Stimulated activated CD8-positive, alpha-beta memory T cell treated with anti-CD3 and anti-CD28 coated beads, Interleukin-4, amount 100 ng/mL, for 1 hour (primary cell): ENCODE measurements at places on chromosomes 7 and 10.

- DNase-seq: no peak
These were observed 329.0 kb downstream of the RNLS start for GRCh38 chr10:88254091-88254490.

- DNase-seq: no peak
These were observed 5.5 kb downstream of the CUEDC2 start for GRCh38 chr10:102426803-102427287.

GRCh38 chr10:60942788-60943315 is 1.1 kb downstream of the RHOBTB1 start:
- no peak for DNase-seq

GRCh38 chr10:101617824-101618568 is 29.9 kb downstream of the DPCD start:
- no peak for DNase-seq

DNA sequence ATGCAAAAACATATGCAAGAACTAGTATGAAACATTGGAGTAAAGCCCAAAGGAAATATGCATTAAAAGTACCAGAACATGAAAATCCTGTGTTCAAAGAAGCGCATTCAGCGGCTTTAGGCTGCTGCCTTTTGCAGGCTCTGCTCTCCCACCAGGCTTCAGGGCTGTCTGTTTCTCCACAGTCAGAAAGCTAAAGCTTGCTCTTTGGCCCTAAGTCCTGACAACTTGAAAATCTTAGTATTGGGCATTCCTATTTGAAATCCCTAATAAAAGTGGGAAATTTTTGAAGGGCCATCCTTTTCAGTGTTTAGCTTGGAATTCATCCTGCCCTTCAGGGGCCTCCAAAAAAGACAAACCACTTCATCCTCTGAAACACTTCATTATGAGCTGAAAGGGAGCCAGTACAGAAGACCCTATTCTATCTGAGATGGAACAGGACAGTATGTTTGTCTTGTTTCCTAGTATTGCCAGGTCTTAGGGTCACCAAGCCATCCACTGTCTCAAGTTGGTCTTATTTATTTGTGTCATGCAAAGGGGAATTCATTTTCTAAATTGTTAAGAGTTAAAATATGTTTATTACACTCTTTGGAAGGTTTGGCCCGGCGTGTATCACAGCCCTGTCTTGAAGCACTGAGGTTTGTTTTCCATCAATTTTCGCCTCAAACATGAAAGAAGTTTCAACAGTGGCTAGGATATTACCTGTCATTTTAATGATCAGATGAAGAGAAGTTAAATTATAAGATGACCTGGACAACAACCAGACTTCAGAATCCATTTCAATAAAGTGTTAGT is 326.3 kb upstream of the BMPER start:
- no peak for DNase-seq

- DNase-seq: no peak
These were observed 364.8 kb upstream of the IGFBP3 start for GRCh38 chr7:46285878-46286277.

GRCh38 chr7:24727154-24728120 is 29.8 kb downstream of the GSDME start:
- no peak for DNase-seq

DNA sequence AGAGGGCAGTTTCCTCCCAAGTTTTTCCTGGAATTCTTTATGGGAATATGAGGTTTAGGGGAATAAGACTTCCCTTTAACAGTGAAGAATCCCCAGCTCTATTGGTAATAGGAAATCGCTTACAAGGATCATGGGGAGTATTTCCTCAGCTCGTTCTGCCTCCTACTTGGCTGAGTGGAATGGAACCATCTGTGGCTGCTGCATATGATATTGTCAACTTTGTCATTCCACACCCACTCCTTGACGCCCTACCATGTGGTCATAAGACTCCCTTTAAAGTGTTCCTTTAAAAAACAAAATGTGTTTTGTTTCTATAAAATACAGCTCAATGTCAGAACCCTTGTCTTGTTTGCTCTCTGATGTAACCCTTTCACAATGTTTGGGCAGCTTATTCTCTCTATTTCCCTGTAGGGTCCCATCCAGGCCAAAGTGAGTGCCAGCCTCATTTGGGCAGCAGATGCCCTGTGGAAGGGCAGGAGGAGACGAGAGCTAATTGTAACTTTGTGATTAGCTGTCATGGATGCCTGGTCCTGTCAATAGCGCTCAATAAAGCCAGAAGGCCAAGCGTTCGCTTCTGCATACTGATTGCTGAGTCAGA is 33.8 kb upstream of the ATRNL1 start:
- DNase-seq: no peak

DNA sequence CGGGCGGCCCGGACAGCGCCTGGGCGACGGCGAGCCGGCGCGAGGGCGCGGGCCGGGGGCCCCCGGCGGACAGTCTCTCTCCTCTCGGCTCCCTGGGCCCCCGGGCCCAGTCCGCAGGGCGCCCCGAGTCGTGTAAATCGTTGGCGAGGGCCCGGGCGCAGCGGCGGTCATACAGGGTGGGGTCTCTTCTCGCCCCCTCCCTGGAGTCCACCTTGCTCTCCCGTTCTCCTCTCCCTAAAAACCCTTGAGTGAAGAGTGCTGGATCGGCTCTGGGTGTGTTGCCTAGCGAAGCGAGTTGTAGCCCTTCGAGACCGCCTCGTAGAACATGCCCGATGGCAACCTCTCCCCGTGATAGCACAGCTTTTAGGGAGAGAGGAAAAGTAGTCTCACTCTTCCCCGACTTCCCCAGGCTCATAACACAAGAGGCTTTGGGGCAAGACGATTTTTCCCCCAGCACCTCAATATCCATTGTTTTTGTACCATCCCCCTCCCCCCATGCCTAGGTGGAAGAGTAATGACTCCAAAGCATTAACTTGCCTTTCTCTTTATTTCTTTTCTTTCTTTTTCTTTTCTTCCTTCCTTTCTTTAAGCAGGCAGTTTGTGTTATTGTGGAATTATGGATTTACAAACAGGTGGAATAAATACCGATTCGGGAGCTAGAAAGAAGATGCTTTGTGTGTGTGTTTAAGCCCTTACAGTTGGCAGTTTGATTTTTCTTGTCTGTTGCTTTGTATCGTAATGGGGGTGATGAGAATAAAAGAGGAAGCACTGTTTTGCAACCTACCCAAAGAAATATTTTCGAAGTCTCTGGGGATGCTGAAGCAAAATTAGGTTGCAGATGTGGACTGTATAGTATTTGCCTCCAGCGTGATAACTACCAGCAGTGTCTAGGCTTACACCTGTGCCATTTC is 822 bp downstream of the SHOC2 start:
- DNase-seq: no peak
